ENCODE measurements at places on chromosomes 1 and 21. TPM values are rescaled to one million over a fixed set of nuclear protein-coding genes. Genes with fewer than 3 reads are reported as not detected.

GRCh38 chr1:25698252-25698651, 81.7 kb downstream of the MAN1C1 start:
- H3K27me3 ChIP-seq, result no peaks in the 10 kb centered on the region
- DNase-seq, result no peak

DNA sequence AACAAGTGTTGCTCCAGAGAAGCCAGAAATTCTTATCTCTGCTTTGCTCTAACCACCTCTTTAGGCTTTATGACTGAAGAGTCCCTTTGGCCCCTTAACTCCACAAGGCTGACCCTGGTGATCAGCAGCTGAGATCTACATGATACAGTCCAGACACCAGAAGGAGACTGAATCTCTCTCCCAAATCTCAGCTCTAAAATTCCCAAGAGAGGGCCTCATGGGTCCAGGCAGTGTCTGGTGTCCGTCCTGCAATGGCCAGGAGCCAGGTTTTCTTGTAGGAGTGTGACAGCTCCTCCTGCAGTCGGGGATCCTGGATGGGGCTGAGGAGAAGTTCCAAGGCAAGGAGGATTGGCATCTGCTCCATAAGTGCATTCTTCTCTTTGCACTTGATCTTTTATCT, 35.3 kb downstream of the L1TD1 start:
- no peaks in the 10 kb centered on the region for H3K4me1 ChIP-seq
- DNase-seq, result no peak
- no peak overlapping the region for H3K4me3 ChIP-seq
- H3K27ac ChIP-seq, result no peak overlapping the region
- H3K27me3 ChIP-seq, result no peaks in the 10 kb centered on the region

GRCh38 chr1:178648151-178648550, 76.9 kb upstream of the RALGPS2 start:
- H3K4me1 ChIP-seq, result peaks cover 29% of the 10 kb centered on the region
- H3K36me3 ChIP-seq, result no peaks in the 10 kb centered on the region
- H3K27me3 ChIP-seq, result no peaks in the 10 kb centered on the region
- no peak overlapping the region for H3K27ac ChIP-seq
- DNase-seq, result no peak

DNA sequence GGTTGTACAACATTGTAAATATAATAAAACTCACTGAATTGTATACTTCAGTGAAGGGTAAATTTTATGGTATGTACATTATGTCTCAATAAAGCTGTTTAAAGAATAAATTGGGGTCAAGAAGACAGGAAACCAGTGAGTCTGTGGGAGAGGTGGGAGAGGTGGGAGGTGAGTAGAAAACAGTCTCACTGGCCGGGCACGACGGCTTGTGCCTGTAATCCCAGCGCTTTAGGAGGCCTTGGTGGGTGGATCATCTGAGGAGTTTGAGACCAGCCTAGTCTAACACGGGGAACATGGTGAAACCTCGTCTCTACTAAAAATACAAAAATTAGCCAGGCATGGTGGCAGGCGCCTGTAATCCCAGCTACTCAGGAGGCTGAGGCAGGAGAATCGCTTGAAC, 4.2 kb downstream of the MTMR11 start:
- no peaks in the 10 kb centered on the region for H3K36me3 ChIP-seq
- H3K4me3 ChIP-seq, result no peak overlapping the region
- no peaks in the 10 kb centered on the region for H3K27me3 ChIP-seq
- DNase-seq, result no peak

DNA sequence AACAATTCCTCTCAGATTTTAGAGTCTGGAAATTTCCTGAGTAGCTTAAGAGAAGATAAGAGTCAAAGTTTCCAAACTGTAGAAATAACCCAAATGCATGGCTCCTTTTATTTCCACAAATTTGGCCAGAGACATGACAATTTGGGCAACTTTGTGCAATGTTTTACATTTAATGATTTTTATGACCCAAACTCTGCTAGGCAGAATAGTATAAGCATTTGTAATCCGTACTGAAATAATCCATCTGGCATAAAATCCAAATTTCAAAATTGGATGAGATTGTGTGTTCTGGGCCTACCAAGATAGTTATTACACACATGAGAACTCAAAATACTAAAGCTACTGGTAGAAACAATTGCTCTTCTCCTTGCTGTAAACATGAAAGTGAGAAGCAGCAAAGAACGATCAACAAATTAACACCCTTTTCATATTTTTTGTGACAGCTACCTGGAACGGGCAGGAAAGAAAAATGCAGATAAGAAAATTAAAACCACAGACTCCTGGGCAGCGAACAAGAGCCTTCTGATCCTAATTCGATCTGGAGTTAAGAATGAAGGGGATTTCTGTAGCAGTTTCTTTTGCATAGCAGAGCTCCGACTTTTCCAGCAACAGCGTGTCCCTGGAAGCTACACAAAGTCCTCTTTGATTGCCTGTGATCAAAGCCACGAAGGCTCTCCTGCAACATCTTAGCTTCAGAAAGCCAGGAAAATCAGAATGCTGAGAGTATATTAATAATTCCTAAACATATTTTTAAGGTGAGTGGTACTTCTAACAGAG, 191.2 kb downstream of the GRIK1 start:
- no peak for DNase-seq
- no peak overlapping the region for H3K4me3 ChIP-seq
- H3K27ac ChIP-seq, result no peak overlapping the region
- no peaks in the 10 kb centered on the region for H3K4me1 ChIP-seq

The TMCO4 gene
- total RNA-seq, result 37.5 TPM

The FOXO6 gene
- 0.44 TPM for total RNA-seq

The GBP7 gene
- total RNA-seq, result not detected

The FNDC10 gene
- total RNA-seq, result 1.7 TPM

The LEMD1 gene
- total RNA-seq, result not detected
